ENCODE measurements at places on chromosomes 12 and 14.
A peak's percentile ranks its signal among the peaks of the same experiment; 100 is the strongest.

- DNase-seq, result no peak
Observed at GRCh38 chr14:55662752-55663151, 82.7 kb downstream of the KTN1 start.

- no peak for DNase-seq
Observed at GRCh38 chr12:55713721-55714120, 2.1 kb upstream of the BLOC1S1 start.

DNA sequence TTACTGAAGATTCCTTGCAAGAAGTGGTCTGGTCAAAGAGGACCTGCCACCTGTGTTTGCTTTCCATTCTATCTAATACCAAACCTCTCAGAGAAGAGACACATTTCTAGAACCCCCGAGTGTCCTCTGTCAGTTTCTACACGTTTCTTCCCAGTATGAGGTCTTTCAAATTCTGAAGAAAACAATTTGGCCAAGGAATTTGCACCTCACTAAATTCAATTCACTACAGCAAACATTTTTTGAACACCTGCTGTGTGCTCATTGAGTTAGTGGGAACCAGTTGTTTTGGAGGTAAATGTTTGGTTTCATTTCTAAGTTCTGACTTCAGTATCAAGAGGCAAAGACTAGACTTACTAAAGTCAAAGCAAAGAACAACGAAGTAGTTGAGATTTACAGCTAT lies 19.4 kb downstream of the GPR19 start:
- no peak for DNase-seq

DNA sequence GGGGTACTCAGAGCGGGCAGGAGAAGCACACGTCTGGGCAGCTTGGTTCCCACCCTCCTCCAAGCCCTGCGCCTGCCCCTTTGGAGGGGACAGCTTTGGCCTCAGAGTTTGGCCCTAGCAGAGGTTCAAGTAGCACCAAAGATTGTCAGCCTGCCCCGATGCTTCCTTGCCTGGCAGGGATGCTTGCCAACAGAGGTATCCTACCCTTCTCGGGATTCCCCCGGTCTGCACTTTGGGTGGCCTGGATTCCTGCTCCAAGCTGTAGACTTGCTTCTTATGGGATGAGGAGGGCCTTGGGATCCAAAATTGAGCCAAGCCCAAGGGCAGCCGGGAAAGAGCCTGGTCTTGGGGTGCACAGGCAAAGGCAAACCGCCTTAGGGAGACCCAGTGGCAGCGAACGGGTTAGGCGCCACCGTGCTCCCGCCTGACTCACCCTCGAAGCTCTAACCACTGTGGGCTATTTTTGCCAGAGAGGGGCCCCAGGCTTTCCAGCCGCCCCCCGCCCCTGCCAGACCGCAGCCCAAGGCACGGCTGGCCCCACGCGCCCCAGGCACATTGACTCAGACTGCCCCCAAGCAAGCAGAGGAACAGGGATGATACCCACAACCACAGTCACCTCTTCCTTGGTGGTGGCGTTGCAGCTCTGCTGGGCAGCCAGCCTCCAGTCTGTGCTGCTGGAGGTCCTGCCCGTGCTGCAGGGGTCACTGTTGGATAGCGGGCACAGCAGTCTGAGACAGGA lies 847 bp upstream of the WNT10B start:
- no peak for DNase-seq

DNA sequence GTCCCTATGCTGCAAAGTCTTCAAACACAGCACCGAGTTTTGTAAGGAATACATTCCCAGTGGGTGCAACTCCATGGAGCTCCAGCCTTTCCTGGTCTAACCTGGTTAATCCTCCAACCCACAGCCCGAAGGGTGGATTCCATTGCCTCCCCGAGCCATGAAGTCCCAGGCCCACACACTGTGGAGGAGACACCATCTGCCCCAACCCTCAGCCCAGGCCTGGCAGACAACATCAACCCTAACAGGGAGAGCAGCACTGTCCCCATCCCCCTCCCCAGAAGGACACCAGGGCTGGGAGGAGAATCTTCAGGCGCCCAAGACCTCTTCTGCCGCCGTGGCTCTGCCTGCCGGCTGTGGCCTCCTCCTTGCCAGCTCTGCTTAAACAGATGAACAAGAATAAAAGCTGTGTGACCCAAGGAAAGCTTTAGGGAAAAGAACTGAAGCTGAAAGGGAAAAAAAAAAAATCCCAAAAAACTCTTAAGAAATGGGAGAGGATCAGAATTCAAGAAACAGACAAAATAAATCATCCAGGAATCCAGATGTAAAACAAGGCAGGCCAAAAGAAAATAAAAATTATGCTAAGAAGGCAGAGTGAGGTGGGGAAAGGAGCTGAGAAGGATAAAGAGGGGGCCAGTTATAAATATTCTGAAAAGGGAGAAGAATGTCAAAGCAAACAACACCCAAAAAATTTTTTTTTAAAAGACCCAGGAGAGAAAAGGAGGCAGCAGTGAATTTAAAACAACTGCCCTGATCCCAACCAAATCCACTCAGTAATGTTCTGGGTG lies 16.0 kb upstream of the ZFP36L1 start:
- DNase-seq, result no peak

DNA sequence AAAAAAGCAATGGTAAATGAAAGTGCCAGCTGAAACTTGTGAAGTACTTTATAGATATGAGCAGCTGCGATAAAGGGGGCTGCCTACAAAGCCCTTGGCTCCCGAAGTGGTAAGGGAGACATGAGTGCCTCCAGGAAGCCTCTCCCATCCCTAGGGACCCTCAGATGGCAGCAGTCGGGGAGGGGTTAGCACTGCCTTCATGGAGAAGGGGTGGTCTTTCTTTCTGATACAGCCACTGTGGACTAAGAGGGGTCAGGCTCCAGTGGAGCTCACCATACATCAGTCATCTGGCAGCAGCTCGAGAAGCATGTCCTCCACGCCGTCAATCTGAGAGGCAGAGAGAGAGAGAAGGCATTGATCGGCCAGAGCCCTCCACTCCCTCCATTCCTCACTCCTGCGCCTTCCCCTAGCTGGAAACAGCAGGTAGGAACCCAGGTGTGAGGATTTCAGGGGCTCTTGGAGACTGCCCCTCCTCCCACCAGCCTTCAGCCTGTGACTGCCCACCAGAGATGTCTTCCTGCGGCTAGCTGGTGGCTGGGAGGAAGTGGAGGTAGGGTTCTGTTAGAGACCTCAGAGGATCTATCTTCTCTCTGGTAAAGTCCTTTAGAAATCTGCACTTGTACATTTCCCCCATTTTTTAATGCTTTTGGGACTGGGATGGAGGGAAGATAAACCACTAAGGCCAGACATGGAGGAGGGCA lies 2.3 kb downstream of the TCL1A start:
- no peak for DNase-seq

GRCh38 chr14:50955373-50956043 lies 11.2 kb upstream of the PYGL start:
- peak; percentile 52 for DNase-seq

GRCh38 chr14:86858031-86858430 lies 1135.0 kb downstream of the GALC start:
- no peak for DNase-seq

DNA sequence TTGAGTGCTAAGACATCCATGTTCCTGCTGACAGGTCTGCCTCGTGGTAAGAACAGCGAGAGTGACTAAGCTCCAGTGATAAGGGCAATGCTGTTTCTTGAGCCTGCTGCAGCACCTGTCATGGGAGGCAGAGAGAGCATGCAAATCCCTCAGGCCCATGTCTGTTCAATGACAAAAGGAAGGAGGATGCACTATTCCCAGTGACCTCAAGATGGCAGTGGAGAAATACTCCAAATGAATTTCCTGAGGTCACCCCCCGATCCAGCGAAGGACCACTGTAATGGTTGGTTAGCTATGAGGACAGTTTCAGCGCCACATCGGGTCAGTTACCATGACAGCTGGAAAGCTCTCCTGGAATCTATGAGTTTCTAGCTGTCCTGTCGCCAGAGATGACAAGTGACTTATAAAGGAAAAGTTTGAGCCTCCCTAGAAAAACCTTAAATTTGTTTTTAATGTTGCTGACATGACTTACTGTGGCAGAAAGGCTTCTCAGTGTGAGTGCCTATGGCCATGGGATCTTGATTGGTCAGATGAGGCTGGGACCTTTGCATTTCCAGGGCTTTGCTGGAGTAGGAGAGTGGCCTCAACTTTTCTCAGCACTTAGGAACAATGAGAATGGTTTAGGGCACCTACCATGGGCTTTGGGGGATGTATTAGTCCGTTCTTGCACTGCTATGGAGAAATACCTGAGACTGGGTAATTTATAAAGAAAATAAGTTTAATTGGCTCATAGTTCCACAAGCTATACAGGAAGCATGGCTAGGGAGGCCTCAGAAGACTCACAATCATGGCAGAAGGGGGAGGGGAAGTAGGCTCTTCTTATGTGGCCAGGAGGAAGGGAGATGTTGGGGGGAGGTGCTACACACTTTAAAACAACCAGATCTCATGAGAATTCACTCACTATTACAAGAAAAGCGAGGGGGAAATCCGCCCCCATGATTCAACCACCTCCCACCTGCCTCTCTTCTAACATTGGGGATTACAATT lies 88.0 kb upstream of the TMEM260 start:
- DNase-seq, result no peak

GRCh38 chr12:53952335-53952694 lies 2.4 kb upstream of the HOXC12 start:
- no peak for DNase-seq

GRCh38 chr14:88516861-88517357 lies 37.9 kb downstream of the PTPN21 start:
- DNase-seq, result no peak

- no peak for DNase-seq
Observed at GRCh38 chr12:23057571-23057970, 432.6 kb downstream of the ETNK1 start.

DNA sequence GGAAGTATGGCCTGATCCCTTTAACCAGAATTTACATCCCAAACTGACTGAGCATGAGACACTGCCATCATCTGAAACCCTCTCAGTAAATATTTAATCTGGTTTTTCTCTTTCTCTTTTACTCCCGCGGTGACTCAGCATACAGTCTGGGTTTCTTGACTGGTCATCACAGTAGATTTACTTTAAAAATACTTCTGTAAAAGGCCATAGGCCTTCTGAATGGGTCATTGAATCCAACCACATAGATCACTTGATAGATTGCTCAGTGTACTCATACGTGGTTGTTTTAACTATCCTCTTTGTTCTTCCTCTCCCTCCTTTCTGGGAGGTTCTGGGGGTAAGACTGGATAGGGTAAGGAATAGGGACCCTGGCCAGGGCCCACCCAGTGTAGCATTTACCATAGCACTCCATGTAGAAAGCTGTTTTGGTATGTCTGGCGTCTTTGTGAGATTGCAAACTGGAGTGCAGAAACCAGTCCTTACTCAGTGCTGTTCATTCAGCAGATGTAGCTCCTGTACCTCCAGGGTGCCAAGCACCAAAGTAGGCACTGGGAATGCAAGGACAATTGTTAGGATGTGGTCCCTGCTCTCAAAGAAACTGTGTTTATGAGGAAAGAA lies 165.7 kb downstream of the SRGAP1 start:
- no peak for DNase-seq

- no peak for DNase-seq
Observed at GRCh38 chr12:106873983-106874382, 81.7 kb upstream of the TMEM263 start.

GRCh38 chr12:24820872-24821271 lies 128.0 kb downstream of the BCAT1 start:
- no peak for DNase-seq

GRCh38 chr12:2682296-2683251 lies 112.2 kb upstream of the FKBP4 start:
- DNase-seq, result no peak

DNA sequence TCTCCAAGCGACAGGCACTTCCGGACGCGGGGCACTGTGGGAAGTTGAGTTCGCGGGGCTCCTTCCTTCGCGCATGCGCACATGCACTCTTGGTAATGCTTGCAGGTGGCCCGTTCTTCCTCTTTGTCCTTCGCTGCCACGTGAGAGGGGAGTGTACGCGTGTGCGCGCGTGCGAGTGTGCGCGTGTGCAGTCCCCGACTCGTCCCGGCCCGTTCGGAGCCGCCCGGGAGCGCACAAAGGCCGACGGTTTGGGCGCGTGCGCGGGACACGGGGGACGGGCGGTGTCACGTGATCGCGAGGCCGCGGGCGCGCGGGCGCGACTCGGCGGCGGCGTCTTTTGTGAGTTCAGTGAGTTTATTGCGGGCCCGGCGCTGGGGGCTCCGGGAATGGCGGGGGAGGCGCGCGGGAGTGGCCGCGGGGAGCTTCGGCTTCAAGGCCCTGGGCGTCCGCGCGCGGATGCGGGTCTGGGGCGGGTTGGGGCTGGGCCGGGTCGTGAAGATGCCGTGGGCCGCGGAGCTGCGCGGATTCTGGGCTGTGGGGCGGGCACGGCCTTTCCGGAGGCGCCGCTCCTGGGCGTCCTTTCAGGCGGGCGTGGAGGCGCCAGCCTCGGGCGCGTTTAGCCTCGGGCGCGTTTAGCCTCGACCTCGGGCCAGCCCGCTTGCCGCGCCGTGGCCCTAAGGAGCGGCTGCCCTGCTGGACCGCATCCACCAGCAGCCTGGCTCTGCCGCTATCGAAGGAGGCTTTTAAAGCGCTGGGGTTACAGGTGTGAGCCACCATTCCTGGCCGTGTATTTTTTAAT lies at the start of gene ZNF84:
Gene ZNF84 (plus strand): TSS at position 303 of the 799 bp plus-strand sequence. CDS start 3,959 bp downstream, outside the sequence.
- DNase-seq, result peak; percentile 85

GRCh38 chr12:77814386-77814785 lies 16.3 kb upstream of the NAV3 start:
- no peak for DNase-seq

GRCh38 chr12:4116251-4117111 lies 157.1 kb upstream of the CCND2 start:
- no peak for DNase-seq

DNA sequence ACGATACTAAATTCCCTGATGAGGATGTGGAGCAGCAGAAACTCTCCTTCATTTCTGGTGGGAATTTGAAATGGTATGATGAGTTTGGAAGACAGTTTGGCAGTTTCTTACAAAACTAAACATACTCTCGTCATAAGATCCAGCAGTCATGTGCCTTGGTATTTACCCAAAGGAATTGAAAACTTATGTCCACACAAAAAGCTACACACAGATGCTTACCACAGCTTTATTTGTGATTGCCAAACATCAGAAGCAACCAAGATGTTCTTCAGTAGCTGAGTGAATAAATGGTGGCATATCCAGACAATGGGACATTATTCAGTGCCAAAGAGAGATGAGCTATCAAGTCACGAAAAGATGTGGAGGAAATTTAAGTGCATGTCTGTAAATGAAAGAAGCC lies 10.7 kb upstream of the APOLD1 start:
- no peak for DNase-seq

- no peak for DNase-seq
Observed at GRCh38 chr12:125137766-125138344, 72.6 kb downstream of the AACS start.

DNA sequence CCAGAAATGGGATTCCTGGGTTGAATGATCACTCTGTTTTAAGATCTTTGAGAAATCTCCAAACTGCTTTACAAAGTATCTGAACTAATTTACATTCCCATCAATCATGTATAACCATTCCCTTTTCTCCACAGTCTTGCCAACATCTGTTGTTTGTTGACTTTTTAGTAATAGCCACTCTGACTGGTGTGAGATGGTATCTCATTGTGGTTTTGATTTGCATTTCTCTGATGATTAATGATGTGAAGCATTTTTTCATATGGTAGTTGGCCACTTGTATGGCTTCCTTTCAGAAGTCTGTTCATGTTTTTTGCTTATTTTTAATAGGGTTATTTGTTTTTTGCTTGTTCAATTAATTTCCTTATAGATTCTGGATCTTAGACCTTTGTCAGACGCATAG lies 211.8 kb upstream of the AVPR1A start:
- no peak for DNase-seq
